GM23248 (cell line): ENCODE measurements at places on chromosomes 5 and 9.

DNA sequence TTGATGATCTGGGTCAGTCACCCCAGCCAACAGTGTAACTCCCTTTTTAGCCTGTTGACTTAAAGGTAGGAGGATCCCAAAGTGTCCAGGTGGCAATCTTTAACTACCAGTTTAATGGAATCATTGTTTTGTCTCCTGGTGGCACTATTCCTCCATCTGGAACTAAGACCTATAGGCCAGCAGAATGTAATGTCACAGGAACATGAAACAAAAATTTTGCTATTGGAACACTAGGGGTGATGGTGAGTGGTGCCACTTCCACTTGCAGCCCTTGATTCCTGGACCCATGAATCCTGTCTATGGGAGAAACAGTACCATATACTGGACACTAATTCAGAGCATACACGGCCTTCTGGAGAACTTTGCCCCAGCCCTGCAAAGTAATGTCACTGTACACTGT lies 219.5 kb upstream of the RASA1 start:
- DNase-seq, result peak; percentile 2

DNA sequence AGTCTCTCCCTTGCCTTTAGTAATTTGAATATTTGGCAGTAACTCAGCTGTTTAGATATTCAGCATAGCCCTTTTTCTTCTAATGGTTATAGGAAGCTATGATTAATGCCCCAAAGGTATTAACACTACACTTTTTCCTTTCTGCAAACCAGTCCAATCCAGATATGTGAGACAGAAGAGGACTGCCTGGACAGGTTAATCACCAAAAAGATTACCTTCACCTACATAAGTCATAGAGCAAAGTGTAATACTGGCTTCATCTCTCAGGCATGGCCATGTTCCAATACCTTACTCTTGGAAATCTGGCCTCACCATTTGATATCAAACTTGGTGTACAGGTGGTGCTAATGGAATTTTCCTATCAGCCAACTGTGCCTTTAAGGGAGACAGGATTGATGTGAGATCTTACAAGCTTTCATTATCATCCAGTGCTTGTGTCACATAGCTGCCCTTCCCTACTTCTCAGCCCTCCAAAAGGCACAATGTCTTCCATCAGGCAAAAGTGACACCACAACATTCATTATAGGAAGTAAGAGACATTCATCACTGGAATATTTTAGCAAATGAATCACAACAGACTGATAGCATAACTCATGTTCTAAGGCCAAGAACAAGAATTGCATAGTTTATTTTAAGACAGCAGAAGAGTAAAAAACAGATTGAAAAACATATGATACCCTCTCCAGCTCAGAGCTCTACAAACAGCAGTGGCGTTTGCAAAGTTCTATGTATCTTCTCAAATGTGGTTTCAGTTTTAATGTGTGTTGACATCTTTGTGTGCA lies 91.2 kb upstream of the PAM start:
- DNase-seq, result peak; percentile 23

DNA sequence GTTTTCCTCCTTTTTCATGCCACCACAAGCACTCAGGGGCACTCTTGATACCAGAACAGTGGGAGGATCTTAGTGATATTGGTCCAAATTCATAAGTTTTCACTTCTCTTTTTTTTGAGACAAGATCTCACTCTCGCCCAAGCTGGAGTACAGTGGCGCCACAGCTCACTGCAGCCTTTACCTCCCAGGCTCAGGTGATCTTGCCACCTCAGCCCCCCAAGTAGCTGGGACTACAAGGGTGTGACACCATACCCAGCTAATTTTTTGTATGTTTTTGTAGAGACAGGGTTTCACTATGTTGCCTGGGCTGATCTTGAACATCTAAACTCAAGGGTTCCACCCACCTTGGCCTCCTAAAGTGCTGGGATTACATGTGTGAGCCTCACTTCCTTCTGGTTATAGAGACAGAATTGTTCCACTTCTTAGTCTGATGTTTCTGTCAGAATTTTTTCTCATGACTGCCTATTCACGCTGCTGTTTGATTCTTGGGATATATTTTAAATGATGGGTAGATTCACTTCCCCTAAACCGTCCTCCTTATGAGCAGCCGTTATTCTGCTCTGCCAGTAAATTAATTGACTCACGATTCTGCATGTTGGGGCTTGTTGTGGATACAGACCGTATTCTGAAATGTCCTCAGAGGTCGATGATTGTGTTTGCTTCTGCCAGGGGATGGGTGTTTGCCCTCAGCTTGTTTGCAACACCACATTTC lies 30.8 kb downstream of the MTAP start:
- no peak for DNase-seq

GRCh38 chr9:70510157-70510770 lies 95.8 kb upstream of the KLF9 start:
- DNase-seq, result peak; percentile 45

DNA sequence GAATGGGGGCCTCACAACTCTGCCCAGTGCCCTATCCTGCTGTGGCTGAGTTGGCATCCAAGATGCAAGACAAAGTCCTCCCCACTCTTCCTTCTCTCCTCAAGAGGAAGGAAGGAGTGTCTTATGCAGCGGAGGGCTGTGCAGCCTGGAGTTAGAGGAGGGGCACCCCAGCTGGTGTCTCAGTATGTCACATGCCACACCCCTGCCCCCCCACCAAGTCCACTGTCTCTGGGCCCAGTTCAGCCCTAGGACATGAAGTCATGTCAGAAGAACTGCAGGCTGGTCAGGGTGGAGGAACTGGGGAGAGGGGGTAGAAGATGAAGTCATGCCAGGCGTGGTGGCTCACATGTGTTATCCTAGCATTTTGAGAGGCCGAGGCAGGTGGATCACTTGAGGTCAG lies 28.0 kb upstream of the SLC28A3 start:
- no peak for DNase-seq

GRCh38 chr5:58300346-58300895 lies 159.5 kb downstream of the PLK2 start:
- DNase-seq, result no peak

DNA sequence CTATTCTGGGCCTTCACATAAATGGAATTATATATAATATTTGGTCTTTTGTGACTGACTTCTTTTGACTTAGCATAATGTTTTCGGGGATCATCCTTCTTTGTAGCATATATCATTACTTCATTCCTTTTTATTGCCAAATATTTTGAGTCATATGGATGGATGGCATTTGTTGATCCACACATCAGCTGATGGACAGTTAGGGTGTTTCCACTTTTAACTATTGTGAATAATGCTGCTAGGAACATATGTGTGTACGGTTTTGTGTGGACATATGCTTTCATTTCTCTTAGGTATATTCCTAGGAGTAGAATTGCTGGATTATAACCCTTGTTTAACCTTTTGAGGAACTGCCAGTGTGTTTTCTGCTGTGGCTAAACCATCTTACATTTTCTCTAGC lies 249.6 kb downstream of the FANCC start:
- DNase-seq, result peak; percentile 56

GRCh38 chr5:81719743-81720345 lies 31.1 kb downstream of the SSBP2 start:
- no peak for DNase-seq

- DNase-seq, result no peak
Measured at GRCh38 chr5:136998854-136999357, 500.2 kb downstream of the SPOCK1 start.

DNA sequence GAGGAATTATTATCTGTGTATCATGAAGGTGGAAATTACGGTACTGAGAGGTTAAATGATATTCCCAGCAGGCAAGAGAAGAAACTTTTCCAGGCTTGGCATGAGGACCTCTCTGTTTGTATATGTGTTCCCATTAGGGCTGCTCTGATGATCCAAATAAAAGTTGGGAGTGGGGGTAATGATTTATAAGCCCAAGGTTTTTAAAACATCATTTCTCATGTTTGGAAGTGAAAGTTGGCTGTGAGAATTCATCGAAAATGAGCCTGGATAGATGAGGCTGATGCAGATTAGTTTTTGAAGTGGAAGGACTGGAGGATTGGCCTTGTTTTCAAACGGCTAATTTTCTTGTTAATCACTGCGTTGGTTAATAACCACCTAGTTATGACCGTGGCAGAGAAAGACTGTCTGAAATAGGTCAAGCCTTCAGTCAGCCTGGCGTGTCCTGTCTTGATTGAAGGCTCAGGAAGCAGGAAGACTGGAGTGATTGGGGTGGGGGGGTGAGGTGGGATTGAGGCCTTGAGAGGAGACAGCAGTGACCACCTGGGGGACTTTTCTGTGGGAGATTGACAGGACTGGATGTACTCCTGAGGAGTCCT lies 391.0 kb upstream of the WWC1 start:
- DNase-seq, result no peak

GRCh38 chr9:121053544-121053943 lies 3.5 kb upstream of the C5 start:
- no peak for DNase-seq

GRCh38 chr9:4553951-4554381 lies 63.7 kb downstream of the SLC1A1 start:
- DNase-seq, result peak; percentile 49

DNA sequence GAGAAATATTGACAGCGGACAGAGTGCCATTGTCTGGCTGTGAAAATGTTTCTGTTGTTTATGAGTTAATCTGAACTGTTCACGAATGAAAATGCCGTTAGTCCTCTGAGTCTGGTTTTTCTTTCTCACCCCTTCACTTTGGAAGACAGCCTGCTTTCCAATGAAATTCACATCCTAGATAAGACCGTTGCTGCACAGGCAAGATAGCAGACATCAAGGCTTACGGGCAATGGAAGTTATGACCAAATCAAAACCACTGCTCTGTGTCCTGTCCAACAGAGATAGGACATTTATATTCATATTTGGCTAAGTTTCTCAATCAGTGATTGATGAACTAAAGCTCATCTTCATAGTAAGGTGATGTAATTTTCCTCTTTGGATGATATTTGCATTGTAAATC lies 180.0 kb upstream of the DMAC1 start:
- DNase-seq, result no peak

- DNase-seq, result no peak
Measured at GRCh38 chr5:133824661-133825254, 143.7 kb downstream of the C5orf15 start.

DNA sequence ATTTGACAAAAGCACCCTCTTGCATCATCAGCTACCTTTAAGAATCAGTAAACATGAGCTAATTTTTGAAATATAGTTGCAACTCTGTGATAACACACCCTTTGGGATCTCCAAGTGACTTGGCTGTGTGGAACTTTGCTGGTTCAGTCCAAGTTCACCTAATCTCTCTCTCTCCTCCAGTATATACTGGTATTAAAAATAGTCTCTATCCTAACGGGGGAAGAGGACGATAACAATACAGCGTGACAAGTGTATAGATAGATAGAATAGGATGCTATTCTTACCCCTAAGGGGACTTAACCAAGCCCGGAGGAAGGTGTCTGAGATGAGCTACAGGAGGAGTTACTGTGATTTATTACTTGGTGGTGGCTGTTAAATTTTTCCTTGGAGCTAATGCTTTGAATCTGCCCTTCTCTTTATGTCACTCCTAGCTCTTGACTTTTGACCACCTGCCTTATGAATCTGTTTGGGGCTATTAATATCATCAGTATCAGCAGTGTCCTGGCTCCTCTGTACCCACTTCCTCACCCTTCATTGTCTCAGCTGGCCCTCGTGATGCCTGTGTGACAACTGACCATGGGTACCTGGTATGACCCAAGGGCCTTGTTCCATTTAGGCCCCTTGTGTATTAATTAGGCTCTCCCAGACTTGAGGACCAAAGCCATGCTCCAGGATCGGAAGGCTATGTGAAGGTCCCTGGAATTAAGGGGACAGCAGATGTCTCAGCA lies 223.9 kb downstream of the SREK1 start:
- DNase-seq, result no peak

- DNase-seq, result no peak
Measured at GRCh38 chr5:143274952-143275351, 128.5 kb downstream of the NR3C1 start.

DNA sequence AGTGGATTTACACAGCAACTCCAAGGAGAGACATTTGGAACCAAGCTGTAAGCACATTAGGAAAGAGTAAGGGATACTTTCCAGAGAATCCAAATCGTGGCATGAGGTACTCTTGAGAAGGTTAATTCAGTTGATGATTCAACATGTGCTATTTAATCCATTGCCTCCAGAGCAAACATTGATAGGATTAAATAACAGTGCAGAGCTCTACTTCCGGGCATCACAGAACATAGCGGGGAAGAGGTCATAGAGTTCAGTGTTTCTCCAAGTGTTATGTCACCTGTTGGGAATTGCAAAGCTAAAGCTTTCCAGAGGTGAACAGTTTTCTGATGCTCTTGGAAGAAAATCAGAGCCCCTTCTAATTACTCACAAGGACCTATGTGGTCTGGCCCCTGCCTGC lies 127.5 kb downstream of the PPP2R2B start:
- no peak for DNase-seq

DNA sequence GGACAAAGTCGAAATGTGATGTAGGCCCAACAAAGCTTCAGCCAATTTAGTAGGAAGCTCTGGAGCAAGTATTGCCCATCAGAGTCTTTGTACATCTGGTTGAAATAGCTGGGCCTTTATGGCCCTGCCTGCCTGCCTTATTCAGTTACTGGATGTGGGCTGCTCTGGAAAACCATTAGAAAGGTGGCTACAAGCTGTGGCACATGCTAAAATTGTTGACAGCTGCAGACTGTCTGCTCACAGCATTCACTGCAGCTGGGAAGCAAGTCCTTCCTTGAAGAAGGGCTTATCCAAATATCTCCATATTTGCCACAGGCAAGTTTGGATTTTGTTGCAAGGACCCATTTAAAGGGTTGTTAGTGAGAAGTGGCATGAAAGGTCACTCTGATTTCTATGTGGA lies 24.4 kb downstream of the SMIM15 start:
- no peak for DNase-seq

- peak; percentile 43 for DNase-seq
Measured at GRCh38 chr5:34639852-34640626, 16.1 kb upstream of the RAI14 start.

DNA sequence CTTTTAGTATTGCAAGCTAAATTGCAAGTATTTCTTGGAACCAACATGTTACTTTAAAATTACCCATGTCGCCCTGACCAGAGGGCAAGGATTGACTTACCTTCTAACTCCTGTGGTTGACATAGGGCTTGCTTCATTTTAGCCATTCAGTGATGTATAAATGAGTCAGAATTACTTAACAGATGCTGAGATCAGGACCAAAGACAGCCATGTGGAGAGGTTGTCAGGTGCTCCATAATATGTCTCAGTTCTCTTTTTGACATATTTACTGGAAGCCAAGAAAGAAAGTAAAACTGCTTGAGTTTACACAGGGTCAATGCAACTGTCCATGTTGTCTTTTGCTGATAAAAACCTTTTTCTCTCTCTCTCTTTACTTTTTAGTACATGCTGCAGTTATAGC lies 33.2 kb downstream of the F2RL2 start:
- no peak for DNase-seq

DNA sequence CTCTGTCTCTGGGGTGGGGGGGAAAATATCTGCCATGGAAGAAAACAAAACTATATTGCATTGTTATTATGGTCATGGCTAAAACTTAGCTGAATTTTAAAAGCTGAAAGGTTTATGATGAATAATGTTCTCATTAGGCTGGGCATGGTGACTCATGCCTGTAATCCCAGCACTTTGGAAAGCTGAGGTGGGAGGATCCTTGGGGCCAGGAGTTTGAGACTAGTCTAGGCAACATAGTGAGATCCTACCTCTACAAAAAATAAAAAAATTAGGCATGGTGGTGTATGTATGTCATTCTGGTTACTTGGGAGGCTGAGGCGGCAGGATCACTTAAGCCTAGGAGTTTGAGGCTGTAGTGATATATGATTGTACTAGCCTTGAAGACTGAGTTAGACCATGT lies 44.5 kb downstream of the IPO11 start:
- peak; percentile 72 for DNase-seq
